Stimulated activated CD4-positive, alpha-beta T cell treated with anti-CD3 and anti-CD28 coated beads, Interleukin-1b, Interleukin-23, amount 100 ng/mL, for 1 hour (primary cell): ENCODE measurements at places on chromosomes 16 and 17.

DNA sequence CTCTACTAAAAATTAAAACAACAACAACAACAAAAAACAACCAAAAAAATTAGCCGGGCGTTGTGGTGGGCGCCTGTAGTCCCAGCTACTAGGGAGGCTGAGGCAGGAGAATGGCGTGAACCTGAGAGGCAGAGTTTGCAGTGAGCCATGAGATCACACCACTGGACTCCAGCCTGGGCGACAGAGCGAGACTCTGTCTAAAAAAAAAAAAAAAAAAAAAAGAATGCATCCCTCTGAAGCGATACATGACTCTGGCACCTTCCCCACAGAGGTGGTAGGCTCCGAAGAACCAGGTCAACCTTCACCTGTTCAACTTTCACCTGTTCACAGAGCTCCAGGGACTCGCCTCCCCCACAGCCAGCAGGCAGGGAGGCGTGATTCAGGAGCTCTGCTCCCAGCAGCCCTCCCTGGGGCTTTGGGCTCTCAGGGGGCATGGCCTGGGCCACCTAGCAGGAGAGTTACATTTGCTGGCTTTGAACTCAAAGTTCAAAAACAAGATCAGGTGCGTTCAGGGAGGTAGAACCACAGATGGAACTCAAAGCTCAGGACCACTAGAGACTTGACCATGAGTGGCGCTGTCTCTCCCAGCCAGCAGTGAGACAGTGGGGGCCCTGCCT, 5.6 kb downstream of the VAC14 start:
- no peak for DNase-seq

- DNase-seq = no peak
These were observed 46.4 kb upstream of the SDK2 start for GRCh38 chr17:73690676-73691075.

DNA sequence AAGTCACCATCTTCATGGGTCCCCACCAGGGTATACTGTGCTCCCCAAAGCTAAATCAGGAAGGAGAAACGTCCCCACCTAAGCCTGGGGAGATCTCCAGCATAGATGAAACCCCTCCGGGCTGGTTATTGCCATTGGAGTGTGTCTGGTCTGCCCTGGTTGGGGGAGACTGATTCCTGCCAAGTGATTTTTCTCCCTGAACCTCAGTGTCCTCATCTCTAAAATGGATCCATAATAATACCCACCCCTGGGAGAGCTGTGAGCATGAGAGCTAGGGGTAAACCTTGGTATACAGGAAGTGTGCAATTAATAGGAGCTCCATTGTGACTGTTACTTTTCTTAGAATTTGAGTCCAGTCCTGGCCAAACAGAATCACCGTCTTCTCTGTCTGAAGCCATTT, 111.1 kb downstream of the CMIP start:
- DNase-seq = no peak

DNA sequence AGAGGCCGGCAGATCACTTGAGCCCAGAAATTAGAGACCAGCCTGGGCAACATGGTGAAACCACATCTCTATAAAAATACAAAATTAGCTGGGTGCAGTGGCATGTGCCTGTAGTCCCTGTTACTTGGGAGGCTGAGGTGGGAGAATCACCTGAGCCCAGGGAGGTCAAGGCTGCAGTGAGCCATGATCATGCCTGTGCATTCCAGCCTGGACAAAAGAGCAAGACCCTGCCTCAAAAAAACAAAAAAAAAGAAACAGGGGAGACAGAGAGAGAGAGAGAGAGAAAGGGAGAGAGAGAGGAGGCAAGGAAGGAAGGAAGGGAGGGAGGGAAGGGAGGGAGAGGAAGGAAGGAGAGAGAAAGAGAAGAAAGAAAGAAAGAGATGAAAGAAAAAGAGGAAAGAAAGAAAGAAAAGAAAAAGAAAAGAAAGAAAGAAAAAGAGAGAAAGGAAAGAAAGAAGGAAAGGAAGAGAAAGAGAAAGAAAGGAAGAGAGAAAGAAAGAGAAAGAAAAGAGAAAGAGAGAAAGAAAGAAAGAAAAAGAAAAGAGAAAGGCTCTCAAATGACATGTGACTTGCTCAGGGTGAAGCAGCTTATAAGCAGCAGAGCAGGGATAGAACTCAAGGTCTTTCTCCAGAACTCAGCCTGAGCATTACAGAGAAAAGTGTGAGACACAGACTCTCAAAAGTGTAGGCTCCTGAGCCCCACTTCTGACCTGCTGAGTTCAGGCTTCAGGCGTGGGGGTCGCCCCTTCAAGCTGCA, 15.5 kb downstream of the CX3CL1 start:
- DNase-seq = no peak

GRCh38 chr17:50887705-50888245, 21.6 kb upstream of the TOB1 start:
- no peak for DNase-seq

DNA sequence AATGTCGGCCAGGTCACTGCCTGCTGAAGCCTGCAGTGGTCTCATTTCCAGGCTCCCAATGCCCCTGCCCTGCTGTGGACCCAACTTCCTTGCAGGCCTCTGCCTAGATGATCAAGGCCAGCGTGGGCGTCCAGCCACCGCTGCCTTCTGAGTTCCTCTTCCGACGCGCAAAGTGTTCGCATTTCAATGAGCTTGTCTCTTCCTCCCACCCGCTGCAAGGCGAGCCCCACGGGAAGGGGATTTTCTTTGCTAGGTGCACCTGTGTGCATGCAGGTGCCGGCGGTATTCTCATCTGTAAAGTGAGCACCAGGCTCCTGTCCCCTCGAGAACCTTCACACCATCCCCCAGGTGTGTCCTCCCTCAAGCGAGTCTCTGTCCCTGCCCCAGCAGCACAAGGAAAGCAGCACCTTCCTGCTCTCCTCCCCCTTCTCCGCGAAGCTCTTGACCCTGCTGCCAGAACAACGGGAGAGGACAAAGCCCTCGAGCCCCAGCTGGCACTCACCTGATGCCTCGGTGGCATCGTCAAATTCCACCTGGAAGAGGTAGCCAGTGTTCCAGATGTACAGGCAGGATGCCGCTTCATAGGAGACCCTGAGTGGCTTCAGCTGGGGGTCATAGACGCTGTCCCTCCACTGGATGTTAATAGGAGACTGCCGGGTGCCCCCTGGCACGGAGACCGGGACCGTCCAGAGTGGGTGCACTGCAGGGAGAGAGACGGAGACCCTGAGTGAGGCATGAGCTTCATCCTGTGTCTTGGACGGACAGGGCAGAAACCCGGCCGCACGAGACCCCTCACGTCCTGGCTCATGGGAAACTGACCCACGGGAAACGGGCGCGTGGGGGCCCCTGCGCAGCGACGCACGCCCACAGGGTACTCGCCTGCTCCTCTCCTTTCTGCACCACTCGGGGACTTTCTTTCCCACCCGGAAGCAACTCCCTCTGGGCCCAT, 9.8 kb downstream of the CA5A start:
- DNase-seq = no peak

- no peak for DNase-seq
These were observed 1015.1 kb upstream of the EEF2KMT start for GRCh38 chr16:6112700-6113099.

GRCh38 chr17:72063756-72064450, 56.9 kb upstream of the SOX9 start:
- no peak for DNase-seq

DNA sequence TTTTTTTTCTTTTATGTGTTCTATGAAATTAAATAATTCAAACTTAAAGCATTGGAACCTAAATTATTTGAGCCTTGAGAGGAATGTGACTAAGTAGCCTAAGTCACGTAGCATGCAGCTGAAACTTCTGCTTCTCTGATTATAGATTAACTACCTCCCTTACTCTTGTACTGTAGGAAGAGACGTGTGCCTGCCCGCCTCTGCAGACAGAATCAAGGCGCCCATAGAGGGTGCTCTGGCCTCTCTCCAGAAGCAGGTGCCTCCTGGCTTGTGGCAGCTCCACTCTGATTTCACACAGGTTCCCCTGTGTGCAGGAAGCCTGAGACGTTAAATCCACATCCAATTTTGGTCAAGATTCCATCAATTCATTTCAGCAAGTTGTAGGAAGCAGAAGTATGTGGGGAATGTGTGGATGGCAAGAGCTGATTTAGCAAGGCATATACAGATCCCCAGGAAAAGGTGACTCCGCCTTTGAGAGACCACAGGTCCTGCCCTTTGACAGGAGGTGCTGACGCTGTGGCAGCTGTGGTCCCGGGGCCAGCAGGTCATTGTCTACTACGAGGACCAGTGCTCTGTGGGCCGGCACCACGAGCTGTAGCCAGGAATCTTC, 1418.8 kb downstream of the CDH11 start:
- no peak for DNase-seq

- no peak for DNase-seq
These were observed 40.3 kb downstream of the COX4I1 start for GRCh38 chr16:85839681-85840240.

DNA sequence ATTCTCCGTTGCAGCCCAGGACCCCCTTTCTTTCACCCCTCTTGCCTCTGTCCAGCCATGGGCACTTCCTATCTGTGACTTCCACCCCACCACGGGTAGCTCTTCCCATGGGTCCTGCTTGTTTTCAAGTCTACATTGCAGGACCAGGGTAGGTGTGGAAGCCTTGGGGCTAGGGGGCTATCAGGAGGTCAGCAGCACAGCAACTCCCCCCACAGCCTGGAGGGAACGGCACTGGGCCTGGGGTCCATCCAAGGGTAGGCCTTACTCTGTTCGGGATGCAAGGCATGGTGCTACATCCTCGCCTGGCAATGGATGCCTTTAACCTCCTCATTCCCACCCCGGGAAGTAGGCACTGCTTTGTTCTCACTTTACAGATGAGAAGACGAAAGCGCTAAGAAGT, 109.3 kb downstream of the IRX5 start:
- no peak for DNase-seq

DNA sequence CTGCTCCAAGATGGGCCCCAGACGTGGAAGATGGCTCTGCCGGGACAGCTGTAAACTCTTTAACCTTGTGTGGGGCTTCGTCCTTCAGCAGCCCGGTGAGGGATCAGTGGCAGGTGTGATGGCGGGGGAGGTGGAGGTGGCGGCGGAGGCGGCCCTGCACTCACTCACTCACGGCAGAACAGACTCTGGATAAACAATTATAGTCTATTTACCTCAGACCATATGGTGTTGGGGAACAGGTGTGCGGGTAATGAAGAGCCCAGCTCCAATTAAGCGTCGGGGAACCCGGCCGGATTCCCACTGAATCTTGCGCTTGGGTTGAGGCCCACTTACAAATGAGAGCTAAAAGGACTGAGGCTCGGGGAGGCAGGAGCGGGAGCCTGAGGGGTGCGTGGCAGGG, 104.3 kb upstream of the SDK2 start:
- DNase-seq = no peak

- DNase-seq = no peak
These were observed 23.5 kb downstream of the ZNF276 start for GRCh38 chr16:89744813-89745212.

GRCh38 chr17:79933863-79934652, 94.8 kb upstream of the CBX4 start:
- no peak for DNase-seq

- DNase-seq = no peak
These were observed 145.9 kb upstream of the PLCG2 start for GRCh38 chr16:81633147-81633619.

DNA sequence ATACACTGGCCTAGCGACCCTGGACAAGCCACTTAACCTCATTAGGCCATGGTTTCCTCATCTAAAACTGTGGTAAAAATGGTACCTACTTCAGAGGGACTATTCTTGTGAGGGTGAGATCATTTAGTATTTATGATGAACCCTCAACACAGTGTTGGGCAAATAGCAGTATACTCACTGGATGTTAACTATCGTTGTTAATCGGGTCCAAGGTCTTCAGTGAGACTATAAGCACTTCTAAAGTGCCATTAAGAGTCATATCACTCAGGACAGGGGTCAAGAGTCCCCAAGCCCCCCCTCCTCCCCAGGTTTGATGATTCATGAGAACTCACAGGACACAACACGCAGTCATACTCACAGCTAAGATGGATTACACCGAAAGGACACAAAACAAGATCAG, 11.0 kb downstream of the TK2 start:
- DNase-seq = no peak

DNA sequence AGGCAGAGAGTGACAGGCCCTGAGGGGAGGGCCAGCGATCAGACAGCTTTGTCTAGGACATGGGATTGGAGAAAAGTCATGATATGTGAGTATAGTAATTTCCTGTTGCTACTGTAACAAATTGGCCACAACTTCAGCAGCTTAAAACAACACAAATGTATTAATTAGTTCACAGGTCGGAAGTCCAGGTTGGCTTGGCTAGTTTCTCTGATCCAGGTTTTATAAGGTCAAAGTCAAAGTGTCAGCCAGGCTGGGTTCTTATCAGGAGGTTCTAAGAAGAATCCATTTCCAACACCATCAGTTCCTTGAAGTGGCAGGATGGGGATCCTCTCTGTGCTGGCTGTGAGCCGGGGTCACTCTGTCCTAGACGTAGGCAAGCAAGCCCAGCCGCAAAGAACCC, 76.2 kb upstream of the SEC14L1 start:
- DNase-seq = no peak

DNA sequence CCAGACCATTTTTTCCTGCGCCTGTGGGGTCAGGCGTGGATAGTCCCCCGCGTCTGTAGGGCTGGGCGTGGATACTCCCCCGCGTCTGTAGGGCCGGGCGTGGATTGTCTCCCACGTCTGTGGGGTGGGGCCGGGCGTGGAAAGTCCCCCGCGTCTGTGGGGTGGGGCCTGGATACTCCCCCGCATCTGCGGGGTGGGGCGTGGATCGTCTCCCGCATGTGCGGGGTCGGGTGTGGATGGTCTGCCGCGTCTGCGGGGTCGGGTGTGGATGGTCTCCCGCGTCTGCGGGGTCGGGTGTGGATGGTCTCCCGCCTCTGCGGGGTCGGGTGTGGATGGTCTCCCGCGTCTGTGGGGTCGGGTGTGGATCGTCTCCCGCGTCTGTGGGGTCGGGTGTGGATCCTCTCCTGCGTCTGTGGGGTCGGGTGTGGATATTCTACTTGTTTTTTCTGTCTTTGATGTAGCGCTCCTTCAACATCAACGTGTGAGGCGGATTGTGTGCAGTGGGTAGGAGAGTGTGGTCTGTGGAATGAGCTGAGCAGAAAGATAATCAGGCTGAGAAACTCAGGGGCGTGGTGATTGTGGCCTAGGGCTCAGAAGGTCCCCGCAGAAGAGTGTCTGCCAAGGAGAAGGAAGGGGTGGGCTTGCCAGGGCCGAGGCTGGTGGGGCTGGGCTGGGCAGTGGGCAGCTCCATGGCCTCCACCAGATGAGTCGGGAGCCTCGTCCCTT, 3.2 kb downstream of the GNPTG start:
- DNase-seq = no peak

DNA sequence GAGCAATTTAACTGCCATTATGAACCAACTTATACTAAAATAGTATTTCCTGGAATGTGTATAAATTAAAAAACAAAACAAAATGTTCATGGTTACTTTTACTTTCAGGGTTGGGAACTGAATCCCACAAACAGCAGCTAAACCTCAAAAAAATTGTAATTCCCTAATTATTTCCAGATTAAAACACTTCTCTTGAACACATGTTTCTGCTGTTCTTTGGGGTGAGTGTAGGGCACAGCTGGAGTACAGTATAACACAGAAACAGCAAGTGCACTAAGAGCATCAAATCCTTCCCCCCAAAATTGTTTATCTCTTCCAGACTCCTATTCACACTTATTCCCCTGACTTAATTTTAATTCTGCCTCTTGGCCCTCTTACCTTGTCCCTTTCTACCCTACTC, 56.4 kb downstream of the KANSL1 start:
- DNase-seq = no peak

DNA sequence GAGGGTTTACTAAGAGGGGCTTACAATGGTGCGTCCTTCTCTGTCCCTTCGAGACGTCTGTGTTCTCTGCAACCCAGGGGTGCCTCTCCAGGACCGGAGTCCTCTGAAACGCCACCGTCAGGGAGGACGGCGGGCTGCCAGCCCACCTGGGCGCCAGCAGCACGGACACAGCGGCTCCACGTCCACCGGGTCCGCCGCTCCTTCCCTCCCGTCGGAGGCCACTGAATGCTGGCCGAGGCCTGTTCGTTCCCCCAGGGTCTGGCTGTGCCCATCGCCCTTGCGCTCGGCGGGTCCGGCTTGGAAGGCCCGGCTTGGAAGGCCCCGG, 403 bp downstream of the TEPSIN start:
- no peak for DNase-seq
